ENCODE measurements at places on chromosomes 3 and 15. TPM values are rescaled to one million over a fixed set of nuclear protein-coding genes. Genes with fewer than 3 reads are reported as not detected.

Gene SOX2
- polyA plus RNA-seq, result 0.39 TPM

DNA sequence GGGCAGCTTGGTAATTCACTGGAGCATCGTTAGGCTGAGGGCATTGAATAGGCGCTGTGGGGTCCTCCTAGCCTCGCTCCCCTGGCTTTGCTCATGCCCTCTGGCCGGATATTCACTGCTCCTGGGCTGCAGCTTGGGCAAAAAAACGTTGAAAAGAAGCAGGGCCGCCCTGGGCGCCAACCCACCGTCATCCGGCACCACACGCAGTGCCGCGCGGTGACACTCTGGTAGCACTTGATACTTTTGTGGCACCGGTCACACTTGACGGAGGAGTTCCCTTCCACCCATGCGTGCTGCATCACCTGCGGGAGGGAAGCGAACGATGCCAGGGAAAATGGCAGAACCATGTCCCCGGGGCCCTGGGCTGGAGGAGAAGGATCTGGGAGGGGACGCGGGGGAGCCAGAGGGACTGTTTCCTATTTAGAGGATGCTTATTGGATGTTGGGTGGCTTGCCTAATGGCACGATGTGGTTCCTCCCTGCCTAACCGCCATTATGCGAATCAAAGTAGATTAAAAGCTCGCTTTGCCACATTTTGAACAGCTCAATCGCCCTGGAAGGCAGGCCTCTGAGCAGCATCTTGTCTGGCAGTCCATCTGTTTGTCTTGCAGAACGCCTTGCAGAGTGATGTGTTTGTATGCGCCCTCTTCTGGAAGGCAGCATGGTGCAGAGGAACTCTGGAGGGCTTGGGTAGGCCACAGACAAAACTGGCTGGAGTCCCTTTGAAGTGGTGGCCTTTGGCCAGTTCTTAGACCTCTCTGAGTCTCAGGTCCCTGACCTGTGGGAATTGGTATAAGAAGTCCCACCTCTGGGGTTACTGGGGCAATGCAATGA lies 93.2 kb downstream of the DGKG start:
- DNase-seq, result no peak

- DNase-seq, result no peak
Measured at GRCh38 chr15:36810656-36811449, 231.4 kb downstream of the CDIN1 start.

DNA sequence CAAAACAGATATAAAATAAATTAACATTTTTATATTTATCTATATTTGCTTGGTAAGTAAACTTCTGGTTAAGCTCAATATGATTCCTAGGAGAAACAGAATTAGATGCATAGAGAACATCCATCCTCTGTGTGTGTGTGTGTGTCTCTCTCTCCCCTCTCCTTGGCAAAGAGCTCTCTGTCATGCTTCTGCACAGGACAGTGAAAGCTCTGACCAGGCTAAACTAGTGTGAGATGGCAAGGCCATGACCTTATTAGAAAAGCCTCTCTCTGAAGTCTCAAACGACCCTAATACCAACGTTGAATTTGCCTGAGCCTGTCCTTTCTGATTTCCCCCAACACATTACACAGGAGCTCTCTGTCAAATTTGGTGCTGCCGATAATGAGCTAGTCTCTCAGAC lies 746.0 kb downstream of the VGLL3 start:
- DNase-seq, result peak; percentile 1

- no peak for DNase-seq
Measured at GRCh38 chr15:88630141-88630721, 8.6 kb upstream of the ISG20 start.

DNA sequence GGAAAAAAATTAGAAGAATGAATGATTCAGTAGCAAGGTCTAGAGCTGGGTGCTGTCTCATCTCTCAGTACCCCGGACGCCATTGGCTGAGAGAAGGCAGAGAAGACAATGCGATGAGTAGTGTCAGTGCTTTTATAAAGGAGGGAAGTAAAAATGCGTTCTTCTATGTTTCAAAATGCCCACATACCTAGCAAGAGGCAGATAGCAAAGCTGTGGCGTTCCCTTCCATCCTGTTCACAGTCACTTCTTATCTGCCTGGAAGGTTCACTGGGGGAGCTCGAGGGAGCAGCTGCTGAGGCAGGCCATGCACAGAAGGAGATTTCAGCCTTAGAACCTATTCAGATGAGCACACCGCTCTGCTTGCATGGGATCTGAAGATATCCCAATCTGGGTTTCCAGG lies 234.0 kb downstream of the RPLP1 start:
- DNase-seq, result no peak

Gene CD96
- polyA plus RNA-seq, result 0.25 TPM

- DNase-seq, result no peak
Measured at GRCh38 chr3:13856006-13856405, 23.9 kb downstream of the WNT7A start.

- DNase-seq, result no peak
Measured at GRCh38 chr15:23854203-23854911, 167.3 kb upstream of the NDN start.

DNA sequence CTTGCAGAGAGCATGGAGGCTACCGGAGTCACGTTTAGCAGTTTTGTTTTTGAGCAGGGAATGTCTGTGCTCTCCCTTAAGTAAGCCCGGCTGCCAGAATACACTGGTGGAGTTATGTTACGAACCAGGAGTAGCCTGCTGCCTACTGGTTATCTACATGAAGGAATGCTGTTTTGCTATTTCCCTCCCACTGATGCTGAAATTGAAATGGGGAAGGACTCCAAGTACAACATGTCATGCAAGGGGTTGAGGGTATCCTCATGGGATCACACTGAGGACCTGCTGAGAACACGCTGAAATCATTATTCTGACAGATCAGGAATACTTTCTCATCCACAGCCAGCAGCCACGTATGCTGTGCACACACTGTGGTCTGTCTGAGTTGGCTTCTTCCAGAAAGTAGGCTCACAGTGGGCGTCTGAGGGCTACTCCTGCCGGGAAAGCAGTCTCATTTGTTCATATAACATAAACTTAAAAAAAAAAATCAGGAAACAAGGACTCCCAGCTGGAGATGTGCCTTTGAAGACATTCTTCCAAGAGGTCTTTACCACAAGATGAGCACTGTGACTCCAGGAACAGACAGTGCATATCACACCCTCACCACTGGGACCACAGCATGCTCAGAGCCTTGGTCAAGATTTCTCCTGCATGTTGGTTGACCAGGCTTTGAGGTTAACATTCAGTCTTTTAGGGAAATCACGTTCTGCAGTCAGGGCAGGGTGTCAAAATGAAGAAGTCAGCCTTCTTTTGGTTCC lies 300.4 kb upstream of the RASGRP1 start:
- DNase-seq, result peak; percentile 70

GRCh38 chr15:39127151-39127790 lies 453.6 kb upstream of the THBS1 start:
- DNase-seq, result peak; percentile 67

- no peak for DNase-seq
Measured at GRCh38 chr3:142839831-142840230, 49.1 kb downstream of the PCOLCE2 start.

DNA sequence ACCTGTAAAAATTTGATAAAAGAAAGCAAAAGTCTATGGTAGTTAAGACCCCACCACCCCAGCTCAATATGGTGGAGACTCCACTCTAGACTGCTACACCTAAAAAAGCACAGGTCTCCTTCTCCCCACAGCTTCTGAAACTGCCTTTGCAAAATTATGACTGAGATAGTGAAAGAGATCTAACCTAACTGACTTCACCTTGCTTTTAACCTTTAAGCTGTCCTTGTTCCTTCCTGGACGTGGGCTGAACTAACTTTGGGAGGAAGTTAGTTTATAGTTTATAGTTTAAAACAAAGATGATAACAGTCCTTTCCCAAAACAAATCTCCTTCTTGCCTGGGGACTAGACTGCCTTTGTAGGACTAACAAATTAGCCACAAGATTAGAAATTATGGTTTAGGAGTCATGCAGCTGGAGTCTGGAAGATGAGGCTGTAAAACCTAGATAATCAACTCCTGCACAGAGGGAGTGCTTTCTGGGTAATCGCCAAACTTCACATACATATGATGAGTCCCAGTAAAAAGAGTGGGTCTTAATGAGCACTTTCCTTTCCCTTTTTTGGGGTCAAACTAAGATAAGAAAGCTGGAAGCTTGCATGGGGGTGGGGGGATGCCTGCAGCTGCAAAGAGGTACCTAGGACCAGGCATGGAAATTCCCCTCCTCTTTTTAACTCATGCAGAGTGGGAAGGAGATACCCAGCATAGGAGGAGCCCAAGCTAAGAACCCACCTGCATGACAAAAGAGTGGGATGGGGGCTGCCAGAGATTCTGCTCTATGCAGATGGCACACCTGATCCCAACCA lies 17.5 kb downstream of the CCR8 start:
- no peak for DNase-seq

Gene ACKR4
- polyA plus RNA-seq, result 10.7 TPM

DNA sequence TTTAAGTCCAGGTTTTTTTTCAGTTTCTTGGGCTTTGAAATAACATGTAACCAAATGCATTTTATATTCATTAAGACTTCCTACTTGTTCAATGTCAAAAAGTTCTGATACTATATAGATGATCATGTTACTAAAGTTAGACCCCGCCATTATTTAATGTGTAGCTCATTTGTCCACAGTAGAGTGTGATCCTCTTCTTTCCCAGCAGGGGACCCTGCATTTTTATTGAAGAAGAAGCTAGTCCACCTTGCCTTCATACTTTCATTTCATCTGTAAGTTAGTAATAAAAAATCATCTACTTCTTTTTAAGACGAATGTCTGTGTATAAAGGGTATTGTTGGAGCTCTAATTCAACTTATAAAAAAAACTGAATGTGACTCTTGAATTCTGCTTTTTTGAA lies 404.6 kb downstream of the SI start:
- DNase-seq, result no peak

Gene CA12
- 0.90 TPM for polyA plus RNA-seq

- peak; percentile 94 for DNase-seq
Measured at GRCh38 chr3:172710664-172711453, at the start of gene NCEH1. Gene NCEH1, minus strand, starts transcription at chr3:172711067. Its CDS starts 83 bp downstream, at chr3:172710984.

Gene SKIC8
- polyA plus RNA-seq, result 49.9 TPM

Gene ATRIP
- 8.8 TPM for polyA plus RNA-seq

GRCh38 chr15:33616475-33616874 lies 305.7 kb downstream of the RYR3 start:
- no peak for DNase-seq

Gene BFSP2
- polyA plus RNA-seq, result not detected

DNA sequence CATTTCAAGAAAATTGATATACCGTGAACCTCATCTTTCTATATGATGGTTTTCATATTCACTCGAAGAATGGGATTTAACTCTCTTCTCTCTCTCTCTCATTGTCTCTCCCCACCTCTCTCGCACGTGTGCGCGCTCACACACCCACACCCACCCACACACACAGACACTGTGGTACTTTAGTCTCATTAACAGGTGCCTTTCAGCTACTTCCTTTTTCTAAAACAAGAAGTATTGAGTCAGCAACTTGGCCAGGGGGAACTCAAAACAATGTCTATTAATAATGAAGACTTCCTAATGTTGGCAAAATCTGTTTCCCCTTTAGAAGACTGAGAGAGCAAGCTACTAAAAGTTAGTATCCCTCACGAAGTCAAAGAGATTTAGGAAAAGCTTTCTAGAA lies 150.7 kb downstream of the TMCO5A start:
- DNase-seq, result no peak

- DNase-seq, result no peak
Measured at GRCh38 chr15:70643783-70644125, 119.6 kb downstream of the UACA start.

Gene FBXO40
- 2.0 TPM for polyA plus RNA-seq

DNA sequence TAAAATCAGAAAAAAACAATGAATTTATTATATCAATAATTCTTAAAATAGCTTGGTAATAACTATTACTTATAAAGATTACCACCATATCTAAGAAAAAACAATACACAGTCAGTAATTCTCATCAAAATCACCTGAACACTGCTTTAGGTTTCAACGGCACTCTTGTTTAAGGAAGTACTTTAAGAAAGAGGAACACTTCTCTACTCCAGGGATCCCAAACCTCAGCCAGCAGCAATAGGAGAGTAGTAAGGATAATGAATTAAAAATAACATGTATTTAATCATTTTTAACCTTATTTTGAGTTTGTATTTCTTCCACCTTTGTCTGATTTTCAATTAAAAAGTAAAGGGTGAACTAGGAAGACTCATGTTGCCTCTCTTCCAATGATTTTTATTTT lies 494.0 kb upstream of the NR2F2 start:
- DNase-seq, result no peak

Gene HYAL3
- polyA plus RNA-seq, result 1.6 TPM

DNA sequence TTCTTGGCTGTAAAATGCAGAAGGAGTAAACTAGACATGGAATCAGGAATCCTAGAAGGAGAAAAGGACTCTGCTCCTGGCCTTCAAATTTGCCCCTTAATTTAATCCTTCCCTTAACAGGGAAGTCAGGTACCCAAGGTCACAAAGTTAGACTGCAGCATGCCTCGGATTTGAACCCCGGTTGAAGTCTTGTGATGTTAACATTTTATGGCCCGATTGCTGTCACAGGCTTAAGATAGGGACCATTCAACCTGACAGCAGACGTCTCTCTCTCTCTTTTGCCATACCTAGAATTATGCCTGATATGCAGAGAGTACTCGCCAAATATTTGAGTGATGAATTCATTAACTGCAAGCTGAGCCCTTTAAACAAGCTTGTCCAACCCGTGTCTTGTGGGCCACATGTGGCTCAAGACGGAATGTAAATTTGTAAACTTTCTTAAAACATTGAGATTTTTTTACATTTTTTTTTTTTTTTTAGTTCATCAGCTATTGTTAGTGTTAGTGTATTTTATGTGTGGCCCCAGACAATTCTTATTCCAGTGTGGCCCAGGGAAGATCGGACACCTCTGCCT lies 217.2 kb downstream of the THSD4 start:
- DNase-seq, result no peak

GRCh38 chr3:67044955-67045354 lies 46.8 kb downstream of the KBTBD8 start:
- no peak for DNase-seq

Gene GPR171
- not detected for polyA plus RNA-seq

GRCh38 chr3:81841540-81841939 lies 80.1 kb upstream of the GBE1 start:
- no peak for DNase-seq

DNA sequence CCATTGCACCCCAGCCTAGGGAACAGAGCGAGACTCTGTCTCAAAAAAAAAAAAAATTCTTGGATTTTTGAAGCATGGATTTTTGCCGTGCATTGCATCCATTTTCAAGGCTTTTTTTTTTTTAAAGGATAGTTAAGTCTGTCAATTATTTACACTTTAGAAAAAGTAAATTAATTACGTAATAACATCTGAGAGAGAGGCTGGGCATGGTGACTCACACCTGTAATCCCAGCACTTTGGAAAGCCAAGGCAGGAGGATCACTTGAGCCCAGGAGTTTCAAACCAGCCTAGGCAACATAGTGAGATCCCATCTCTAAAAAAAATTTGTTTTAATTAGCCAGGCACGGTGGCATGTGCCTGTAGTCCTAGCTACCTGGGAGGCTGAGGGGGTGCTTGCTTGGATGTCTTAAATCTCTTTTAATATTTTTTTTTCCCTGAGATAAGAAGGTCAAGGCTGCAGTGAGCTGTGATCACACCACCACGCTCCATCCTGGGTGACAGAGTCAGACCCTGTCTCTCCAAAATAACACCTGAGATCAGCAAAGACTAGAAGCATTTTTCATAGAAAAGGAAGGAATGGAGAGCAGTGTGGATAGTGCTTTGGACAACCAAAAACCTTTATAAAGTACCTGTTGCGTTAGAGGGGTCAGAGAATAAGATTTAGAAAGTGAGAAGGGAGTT lies 6.8 kb upstream of the SENP7 start:
- DNase-seq, result no peak

Gene STRIT1
- 28.6 TPM for polyA plus RNA-seq

- no peak for DNase-seq
Measured at GRCh38 chr3:10551821-10552630, 46.6 kb upstream of the ATP2B2 start.

Measured in muscle of back (tissue), 13 donors.